ENCODE measurements at places on chromosomes 12 and 14. TPM values are rescaled to one million over a fixed set of nuclear protein-coding genes. Genes with fewer than 3 reads are reported as not detected.

- DNase-seq: no peak
Measured at GRCh38 chr12:25553098-25553497, at the start of gene LMNTD1. Gene LMNTD1 (minus strand): TSS chr12:25553283. CDS start chr12:25552959, 324 bp downstream.

DNA sequence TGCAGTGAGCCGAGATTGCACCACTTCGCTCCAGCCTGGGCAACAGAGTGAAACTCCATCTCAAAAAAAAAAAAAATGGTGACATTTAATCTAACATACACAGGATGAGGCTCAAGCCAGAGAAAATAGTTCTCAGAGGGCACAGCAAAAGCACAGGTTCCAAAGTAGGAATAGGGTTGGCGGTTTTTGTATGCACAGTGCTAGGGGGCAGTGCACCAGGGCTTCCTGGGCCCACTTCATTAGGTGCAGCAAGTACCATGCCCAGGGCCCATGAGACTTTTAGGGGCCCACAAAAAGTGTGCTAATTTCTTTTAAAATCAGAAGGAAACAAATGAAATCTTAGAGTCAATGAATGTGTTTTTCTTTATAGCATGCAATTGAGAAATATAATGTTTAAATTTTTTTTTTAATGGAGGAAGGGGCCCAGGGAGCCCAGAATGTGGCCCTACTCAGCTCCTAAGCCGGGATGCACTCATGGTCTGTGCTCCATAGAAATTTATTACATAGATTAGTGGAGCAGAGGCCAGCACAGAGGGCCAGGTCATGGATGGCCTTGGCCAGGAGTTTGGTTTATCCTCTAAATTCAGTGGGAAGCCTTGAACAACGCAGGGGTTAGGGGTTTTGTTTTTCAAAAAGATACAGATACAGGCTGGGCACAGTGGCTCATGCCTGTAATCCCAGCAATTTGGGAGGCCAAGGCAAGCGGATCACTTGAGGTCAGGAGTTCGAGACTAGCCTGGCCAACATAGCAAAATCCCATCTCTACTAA lies 2.3 kb downstream of the AK7 start:
- no peak for DNase-seq

DNA sequence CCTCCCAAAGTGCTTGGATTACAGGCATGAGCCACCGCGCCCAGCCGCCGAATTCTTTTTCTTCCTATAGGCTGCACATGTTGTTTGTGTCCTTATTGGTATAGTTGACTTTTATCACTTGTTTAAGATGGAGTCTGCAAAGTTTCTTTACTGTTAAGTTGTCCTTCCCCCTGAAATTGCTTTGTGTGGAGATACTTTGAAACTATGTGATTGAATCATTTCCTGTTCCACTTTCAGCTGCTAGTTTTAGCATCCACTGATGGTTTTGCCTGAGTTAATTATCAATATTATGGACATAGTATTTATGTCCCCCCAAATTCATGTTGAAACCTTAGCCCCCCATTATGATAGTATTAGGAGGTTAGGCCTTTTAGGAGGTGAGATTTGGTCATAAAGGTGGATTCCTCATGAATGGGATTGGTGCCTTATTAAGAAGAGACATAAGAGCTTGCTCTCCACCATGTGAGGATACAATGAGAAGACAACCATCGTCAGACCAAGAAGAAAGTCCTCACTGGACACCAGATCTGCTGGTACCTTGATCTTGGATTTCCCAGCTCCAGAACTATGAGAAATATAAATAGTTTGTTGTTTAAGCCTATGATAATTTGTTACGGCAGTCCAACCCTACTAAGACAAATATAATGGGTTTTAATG lies 34.9 kb downstream of the PPHLN1 start:
- DNase-seq: no peak

DNA sequence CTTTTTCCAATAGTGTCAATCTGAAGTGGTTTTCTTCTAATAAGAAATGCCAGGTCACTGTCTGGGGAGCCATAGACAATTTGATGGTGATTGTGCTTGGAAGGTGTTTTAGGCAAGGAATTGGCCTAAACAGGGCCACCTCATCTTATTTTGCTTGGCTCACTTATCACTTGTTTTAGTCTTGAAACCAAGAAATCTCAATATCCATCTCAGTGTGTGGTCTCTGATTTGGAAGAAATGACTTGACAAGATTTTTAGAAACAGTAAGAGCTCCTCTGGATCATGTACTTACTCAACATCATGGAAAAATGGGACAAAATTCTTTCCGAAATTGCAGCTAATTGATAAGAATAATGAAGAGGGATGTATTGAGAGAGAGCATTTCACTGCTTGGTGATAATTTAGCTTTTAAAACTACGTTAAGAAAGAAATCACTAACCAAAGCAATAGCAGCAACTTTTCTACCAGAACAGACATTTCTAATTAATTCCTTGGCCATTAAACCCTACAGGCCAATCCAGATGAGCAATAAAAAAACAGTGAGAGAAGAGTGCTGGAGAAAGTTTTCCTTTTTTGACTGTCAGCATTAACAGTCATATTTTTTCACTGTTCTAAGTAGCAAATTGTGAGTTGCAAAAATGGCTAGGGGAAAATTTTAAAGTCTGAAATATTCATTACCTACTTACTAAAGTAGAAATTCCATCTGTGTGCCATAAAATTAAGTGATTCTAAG lies 157.3 kb downstream of the AEBP2 start:
- DNase-seq: no peak

DNA sequence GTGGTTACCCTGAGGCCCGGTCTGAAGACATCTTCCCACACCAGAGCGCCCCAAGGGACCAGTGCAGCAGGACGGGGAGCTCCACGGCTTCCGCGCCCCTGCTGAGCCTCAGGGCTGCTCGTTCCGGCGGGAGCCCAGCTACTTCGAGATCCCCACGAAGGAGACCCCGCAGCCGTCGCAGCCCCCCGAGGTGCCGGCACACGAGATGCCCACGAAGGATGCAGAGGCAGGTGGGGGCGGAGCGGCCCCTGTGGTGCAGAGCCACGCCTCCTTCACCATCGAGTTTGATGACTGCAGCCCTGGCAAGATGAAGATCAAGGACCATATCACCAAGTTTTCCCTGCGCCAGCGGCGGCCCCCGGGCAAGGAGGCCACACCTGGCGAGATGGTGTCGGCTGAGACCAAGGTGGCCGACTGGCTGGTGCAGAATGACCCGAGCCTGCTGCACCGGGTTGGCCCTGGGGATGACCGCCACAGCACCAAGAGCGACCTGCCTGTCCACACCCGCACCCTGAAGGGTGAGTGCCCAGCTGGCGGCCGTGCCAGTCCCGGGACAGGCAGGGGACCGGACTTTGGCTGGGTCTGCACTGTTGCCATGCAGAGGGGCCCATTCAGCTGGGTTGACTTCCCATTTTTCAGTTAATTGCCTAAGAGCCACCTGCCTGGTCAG lies 18.1 kb downstream of the CEP170B start:
- no peak for DNase-seq

Gene IFT43
- total RNA-seq: 47.4 TPM

Gene CDC42BPB
- 105 TPM for total RNA-seq

Gene TBK1
- total RNA-seq: 29.0 TPM

DNA sequence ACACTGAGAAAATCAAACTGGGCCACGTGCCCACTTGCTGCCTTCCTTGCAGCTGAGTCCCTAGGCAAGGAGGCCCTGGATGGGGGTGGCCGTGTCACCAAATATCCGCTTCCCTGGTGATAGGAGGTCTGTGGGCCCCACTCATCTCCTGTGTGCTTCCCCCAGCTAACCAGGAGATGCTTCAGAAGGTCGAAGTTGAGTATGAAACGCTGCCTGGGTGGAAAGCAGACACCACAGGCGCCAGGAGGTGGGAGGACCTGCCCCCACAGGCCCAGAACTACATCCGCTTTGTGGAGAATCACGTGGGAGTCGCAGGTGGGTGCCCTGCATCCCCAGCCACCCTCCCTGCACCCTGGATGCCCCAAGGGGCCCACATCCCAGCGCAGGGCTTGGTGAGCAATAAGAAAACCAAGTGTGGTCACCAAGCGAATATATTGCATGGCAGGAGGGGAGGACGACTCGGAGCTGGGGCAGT lies 6.8 kb upstream of the SIVA1 start:
- DNase-seq: no peak

DNA sequence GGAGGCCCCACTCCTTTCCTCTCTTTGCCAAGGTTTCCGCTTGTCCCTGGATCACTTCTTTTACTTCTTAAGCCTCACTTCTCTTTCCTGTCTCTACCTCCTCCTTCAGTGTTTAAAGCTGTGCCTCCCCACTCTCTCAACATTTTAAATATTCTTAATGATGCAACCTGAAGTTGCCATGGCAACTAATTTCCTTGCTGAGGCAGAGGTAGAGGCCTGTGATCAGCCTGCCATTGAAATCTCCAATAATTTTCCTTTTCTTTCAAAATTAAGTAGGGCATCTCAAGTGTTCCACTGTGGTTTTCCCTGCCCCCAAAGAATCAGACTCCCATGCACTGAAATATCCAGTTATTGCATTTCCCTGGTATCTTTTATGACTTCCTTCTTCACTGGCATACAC lies 108.6 kb upstream of the VRK1 start:
- no peak for DNase-seq

GRCh38 chr12:89695830-89696229 lies 12.8 kb downstream of the ATP2B1 start:
- no peak for DNase-seq

GRCh38 chr12:58803908-58804307 lies 116.4 kb downstream of the LRIG3 start:
- DNase-seq: no peak

DNA sequence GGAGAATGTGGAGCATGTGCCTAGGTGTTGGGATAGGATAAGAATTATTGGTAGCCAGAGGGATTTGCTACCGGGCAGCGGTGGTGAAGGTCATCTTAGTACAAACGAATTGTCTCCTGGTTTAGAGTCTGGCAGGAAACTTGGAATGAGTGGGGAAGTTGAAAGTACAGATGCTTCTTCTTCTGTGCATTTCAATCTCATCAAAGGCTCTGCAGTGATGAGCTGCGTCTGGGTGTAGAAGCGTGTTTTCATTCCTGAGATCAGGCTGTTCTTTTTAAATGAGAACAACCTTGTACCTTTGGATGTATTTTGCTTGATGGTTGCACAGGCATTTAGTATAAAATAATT lies 2.1 kb downstream of the WNK1 start:
- no peak for DNase-seq

DNA sequence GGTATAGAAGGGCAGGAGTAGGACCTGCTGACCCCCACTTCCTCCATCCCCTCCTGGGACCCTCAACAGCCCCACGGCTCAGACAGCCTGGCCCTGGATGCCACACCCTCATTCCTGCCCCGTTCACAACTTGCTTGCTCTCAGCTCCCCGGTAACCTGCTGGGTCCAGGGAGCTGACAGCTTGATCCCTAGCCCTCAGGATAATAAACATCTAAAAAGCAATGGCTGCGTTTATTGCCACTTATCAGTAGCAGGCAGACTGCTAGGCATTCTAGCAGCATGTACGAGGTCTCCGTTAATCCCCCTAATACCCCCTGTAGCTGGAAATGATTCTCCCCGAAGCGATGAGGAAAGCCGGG lies 24.3 kb upstream of the RPLP0 start:
- no peak for DNase-seq

GRCh38 chr14:64915797-64916196 lies 1.5 kb downstream of the CHURC1 start:
- no peak for DNase-seq

DNA sequence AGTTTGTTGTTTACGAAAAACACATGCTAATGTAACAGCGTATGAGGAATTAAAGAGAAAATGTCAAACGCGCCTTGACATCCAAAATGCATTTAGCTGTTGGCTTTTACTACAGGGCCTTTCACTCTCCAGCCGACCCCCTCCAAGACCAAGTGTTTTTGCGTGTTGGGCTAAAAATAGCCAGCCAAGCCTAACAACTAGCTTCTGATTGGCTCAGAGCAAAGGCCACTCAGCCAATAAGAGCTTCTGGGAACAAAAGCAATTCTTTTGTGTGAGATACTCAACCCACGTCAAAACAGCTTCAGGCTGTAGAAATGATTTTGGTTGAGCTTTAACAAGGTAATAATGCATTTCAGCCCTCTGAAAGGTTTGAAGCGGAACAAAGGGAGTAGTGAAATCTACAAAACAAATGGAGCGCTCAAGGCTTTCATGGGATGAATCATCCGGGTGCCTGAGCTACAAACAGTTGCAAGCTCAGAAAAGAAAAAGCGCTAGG lies 198.7 kb upstream of the DCN start:
- no peak for DNase-seq

GRCh38 chr12:108995370-108995992 lies 25.4 kb downstream of the SVOP start:
- no peak for DNase-seq

DNA sequence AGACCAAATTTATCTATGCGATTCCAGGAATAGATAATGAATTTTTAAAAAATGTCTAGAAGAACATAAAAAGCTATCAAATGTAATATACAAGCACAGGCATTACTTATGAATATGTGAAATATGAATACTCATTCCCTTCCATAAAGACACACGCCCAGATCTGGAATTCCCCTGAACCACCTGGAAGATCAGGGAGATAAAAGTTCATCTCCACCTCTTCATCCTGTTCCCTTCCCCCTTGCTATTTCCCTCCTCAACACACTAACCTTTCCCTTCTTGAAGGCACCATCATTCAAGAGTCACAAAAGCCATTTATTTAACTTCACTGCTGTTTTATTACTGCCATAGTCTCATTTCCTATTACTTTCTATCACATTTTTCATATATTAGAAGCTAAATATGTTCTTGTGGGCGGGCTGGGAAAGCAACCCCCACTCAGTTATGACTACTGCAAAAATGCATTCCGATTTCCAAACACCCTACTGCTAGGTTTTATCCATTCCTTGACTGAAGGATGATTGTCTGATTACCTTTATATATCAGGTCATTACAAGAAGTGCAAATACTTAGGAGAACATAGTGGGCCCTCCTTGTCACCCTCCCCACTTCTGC lies 16.1 kb downstream of the FGD6 start:
- peak; percentile 13 for DNase-seq

GRCh38 chr12:19287302-19287701 lies 152.0 kb upstream of the AEBP2 start:
- DNase-seq: no peak

DNA sequence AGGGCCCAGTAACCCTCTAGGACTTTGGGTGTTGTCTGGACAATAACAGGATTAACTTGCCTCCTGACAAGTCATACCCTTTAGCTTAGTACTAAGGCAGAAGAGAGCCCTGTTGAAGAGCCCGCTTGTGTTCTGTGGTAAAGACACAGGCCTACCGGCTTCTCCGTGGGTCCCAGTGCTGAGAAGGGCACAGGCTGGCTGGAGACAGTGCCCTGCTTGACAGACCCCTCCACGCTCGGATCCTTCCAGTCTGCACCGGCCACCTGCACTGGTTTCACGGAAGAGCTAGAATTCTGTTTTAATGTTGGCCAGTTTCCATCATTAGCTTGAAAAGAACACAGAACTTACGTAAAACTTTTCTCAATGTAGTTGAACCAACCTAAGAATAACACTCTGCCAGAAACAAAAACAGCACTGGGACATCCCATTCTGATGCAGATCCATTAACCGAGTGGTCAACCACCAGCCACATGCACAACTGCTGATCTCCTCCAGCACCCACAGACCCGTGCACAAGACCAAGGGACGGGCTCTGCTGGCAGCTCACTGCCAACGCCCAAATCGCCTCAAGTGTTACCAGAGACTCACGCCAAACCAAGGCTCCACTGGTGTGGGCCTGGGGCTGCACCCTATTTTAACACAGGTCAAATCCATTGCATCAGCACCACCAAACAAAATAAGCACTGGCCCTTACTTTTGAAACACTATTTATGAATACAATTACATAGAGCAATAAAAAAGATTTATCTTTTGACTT lies 27.1 kb downstream of the ZFYVE21 start:
- no peak for DNase-seq

Gene NAV3
- 16.2 TPM for total RNA-seq

All from vagina (tissue), 2 donors.